ENCODE measurements at places on chromosomes 6 and 20.

DNA sequence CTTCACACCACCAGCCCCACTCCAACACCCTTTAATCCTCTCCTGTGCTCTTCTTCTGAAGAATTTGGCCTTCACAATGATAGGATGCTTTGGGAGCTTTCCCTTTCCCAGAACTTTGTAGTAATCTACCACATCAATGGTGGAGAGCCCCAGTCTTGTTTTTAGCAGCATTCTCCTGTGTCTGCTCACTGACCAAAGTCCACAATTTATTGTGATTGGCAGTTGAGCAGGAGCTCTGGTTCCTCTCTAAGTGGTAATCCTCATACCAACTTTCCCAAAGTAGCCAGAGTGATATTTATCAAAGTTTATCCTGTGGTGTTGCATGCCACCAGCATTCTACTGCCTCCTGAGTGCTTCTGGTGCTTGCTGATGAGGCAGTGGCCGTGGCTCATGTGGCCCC is 29.0 kb upstream of the OPN5 start:
- no peak for DNase-seq

DNA sequence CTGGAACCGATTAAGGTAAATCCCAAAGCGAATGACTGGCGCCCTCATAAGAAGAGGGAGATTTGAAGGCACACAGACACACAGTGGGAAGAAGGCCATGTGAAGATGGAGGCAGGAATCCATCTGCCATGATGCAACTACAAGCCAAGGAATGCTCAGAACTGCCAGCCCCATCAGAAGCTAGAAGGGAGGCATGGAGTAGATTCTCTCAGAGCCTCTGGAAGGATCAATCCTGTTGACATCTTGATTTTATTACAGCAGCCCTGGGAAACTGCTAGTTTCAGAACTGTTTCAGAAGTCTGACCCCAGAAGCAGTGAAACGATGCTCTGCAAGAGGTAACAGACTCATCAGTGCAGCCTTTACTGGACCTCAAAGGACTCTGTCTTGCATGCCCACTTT is 103.5 kb upstream of the GPR6 start:
- no peak for DNase-seq

DNA sequence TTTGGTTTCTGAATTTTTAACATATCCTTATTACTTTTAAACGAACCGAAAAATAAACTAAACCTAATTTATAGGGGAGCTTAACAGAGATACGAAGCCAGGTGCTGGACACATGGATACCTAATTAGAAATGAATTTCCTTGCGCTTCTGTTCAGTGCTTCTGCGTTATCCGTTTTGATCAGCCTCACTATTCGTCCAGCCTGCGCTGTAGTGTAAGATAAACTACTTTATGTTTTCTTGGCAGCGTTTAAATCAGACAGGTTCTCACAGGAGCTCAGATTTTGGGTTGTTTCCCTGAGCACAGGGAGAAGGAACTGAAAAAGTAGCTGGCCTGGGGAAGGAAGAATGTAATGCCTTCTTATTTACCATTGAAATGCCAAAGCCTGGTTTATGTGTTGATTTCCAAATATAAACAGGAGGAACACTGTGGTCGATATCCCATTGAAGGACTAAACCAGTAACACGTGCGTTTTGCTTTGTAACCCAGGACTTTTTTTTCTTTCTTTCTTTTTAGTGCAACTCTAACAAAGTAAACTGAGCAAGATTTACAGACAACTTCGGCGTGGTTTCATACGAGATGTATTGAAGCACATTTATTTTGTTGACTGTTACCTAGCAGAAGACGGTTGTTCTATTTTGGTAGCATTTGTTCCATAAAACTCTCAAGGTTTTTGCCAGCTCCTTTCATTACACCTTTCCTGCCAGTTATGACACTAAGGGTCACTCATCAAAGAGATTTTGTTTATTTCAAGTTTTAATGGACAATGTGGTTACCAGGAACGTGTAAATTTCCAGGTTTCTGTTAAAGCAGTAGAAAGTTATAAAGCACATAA is 214.8 kb upstream of the HEY2 start:
- DNase-seq: no peak

DNA sequence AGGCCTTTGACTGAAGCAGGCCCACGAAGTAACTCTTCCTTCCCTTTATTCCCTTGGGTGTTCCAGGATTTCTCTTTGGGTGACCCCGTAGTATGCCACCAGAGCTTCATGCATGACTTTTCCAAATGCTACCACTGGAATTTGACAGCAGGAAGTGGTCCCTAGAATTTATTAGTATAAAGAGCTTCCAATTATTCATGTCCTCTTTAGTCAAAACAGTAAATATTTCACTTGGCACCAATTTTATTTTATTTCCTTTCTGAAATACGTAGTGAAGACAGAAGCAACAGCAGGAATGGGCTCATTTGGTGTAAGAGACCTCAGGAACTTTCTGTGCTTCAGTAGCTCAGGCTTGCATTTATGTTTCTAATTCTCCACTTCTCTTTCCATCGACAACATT is 151.3 kb downstream of the LCA5 start:
- no peak for DNase-seq

- no peak for DNase-seq
Observed at GRCh38 chr6:30031381-30031780, 29.7 kb upstream of the POLR1H start.

GRCh38 chr20:4674672-4675071 is 47.0 kb upstream of the PRND start:
- no peak for DNase-seq

GRCh38 chr6:47016261-47016660 is 25.9 kb downstream of the ADGRF1 start:
- DNase-seq: peak; percentile 22

DNA sequence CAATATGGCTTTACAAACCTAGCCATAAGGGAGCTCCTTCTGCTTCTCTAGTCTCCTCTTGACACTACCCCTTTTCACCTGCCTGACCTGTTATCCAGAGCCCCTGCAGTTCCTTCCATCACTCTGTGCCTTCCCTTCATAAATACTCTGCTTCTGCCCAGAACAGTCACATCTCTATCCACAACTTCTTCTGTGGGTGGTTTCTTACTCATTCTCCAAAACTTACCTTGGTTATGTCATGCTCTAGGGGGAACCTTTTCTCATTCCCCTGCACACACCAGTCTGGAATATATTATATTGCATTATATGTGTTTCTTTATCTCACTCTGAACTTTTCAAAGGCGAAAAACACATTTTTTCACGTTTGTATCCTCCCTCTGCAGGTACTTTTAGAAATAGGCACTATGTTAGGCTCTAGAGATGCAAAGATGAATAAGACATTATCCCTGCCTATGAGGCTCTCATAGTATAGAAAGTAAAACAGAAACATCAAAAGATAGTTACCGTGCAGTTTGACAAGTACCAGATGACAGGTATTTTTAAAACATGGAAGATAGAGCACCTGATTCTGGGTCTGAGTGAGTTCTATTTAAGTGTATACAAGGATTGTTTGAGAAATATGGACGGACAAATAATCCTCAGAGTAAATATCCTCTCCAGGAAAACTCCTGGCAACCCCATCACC is 51.5 kb downstream of the AIG1 start:
- DNase-seq: no peak

- DNase-seq: no peak
Observed at GRCh38 chr20:59393142-59393541, 92.7 kb downstream of the EDN3 start.

GRCh38 chr6:125597411-125598253 is 151.8 kb upstream of the HEY2 start:
- no peak for DNase-seq

- DNase-seq: no peak
Observed at GRCh38 chr6:142902636-142903053, 42.3 kb downstream of the HIVEP2 start.

DNA sequence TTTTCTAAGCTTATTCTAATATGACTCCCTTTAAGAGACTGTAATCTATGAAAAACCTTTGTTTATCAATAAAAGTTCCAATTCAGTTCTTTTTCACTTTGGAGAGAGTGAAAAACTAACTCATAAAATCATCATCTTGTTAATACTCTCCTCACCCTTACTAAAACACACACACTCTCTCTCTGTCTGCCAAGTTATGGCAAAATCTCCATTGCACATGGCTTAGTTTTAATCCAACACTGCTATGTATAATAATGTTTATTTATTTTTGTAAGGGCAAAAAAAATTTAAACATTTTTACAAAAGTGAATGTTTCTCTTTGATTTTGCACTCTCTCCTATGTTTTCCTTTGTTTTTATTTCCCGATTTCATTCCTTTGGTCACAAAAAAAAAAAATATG is 253.2 kb downstream of the BMP7 start:
- no peak for DNase-seq

DNA sequence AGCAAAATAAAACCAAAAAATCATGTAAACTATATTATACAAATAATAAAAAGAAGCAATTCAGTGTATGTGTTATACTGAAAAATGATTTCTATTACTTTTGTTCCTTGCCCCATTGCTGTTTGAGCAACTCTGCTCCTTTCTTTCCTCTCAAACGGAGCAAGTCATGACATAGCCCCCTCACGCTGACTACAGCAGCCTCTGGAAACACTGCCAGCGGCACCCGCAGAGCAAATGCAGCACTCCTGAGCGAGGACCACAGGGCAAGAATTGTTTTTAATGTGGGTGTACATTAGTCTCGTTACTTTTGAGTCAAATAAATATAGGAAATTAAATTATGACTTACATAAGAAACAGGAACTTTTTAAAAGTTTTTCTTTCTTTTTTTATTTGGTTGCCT is 350.1 kb upstream of the HSF2 start:
- DNase-seq: no peak

- no peak for DNase-seq
Observed at GRCh38 chr6:5276581-5276980, 15.3 kb downstream of the FARS2 start.

- DNase-seq: no peak
Observed at GRCh38 chr6:122323361-122323760, 76.1 kb upstream of the HSF2 start.

- DNase-seq: no peak
Observed at GRCh38 chr6:169398342-169399105, 144.9 kb upstream of the THBS2 start.

DNA sequence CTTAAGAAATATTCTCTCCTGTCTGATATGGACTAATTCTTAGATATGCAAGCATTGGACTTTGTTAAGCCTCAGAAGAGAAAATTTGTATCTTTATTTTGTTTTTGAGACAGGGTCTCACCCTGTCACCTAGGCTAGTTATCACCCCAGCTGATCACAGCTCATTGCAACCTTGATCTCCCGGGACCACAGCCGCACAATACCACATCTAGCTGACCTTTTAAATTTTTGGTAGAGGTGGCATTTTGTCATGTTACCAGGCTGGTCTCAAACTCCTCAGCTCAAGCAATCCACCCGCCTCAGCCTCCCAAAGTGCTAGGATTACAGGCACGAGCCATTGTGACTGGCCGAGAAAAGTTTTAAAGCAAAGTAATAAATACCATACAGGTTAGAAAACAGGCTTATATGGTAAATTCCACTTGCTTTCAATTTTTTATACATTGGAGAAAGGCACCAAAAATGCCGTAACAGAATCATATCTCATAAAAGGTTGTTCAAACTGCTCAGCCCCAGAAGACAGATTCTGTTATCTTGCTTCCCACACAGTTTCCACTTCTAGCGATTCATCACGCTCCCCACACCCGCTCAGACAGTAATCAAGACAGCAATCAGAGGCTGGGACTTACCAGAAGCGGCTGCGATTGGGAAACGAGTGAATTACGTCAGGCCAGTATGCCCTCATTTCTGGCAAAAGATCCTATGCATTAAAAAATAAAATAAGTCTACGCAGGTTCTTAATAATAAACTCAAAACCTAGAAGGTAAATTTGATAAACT is 13.8 kb downstream of the RNASET2 start:
- DNase-seq: no peak

DNA sequence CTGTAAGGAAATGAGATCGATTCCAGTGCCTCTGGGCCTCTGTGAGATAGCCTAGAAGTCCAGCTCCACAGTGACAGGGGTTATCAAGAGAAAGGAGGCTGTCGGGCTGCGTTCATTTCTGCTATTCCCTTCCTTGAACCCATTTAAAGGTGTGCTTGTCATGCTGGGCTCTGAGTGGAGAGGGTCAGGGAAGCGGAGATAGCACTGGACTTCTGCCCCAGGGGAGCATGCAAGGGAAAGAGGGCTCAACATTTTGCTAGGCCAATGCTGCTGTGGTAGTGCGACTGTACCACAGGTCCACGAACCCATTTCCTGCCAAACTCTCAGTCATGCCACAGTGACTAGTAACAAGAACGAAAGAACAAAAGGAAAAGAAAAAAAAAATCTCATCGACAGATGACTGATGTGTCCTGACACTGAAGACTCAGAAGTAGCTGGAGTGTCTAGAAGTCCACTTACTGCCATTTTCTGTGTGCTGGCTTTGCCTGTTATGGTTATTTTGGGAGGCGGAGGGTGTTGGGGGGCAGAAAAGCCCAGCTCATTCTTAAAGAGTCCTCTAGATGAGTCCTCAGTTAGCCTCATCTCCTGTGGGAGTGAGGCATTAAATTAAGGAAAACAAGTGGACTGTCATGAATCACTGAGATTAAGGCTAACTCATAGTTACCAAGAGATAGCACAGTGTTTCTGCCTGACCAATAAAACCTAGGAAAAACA is 8.1 kb downstream of the NEDD9 start:
- DNase-seq: no peak

DNA sequence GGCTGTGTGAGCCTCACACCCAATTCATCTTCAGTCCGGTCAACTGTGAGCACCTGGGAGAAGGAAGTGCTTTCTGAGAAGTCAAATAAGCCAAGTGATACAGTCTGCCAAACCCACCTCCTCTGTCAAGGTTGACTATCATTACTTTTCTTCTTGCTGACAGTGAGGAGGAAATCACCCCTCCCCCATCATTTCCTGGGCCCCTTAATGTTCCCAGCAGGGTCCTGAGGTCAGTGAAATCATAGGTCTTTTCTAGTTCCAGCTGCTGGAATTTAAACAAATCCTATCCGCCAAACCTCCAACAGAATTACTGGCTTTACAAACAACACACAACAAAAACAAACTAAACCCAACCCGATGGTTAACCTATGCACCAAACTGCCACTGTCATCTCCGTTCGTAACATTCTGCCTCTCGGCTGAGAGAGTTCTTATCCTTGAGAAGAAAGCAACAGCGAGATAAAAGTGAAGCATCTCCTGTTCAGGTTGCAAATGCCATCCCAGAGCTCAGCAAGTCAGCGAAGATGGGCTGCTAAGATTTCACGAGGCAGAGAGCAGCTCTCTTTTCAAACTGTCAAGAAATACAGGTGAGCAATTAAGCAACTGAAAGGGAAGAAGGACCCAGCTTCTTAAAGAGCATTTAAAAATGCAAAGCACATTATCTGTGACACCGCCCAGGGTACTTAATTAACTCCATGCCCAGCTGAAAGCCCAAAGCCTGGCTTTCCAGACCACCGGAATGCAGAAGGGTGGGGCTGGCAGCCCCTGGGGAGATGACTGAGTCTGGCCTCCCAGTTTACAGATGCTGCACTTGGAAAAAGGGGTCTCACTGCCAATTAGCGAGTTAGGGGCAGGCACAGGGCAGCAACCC is 24.7 kb downstream of the GFOD1 start:
- no peak for DNase-seq

DNA sequence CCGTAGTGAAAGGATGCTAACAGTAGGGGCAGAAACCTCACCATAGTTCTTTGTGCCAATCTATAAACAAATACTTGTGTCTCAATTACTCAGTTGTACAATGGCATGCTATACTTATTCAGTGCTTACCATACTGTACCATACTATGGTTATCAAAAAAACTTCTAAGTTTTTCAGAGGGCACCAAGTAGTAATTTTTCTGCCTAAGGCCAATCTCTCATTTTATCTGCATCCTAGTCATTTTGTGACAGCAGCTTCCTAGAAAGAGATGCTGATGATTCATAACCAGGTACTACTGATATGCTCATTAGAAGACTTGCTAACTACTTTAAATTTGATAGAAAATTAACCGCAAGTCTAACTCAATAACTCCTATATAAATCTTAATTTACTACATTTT is 42.9 kb downstream of the TMEM244 start:
- DNase-seq: no peak

Data from T47D (cell line).